GM12892 (cell line): ENCODE measurements at places on chromosomes 13 and 19.

DNA sequence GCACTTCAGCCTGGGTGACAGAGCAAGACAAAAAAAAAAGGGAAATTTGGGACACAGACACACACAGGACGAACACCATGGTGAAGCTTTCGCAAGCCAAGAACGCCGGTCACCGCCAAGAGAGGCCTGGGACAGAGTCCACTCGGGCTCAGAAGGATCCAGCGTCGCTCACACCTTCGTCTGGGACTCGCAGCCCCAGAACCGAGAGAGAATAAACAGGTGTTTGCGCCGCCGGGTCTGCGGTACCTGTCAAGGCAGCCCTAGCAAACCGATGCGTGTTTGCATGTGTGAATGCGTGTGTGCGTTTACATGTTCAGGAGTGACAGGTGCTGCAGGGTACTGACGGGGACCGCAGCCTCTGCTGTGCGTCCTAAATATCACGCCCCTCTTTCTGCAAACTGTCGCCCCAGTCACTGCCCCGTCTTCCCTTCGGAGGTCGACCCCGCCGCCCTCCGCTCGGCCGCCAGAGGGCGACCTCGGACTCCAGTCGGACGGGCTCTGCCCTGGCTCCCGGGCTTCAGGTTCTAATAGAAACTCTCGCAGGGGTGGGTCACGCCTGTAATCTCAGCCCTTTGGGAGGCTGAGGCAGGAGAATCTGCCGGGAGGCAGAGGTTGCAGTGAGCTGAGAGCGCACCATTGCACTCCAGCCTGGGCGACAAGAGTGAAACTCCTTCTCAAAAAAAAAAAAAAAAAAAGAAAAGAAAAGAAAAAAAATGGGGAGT is 11.8 kb upstream of the CSNK1G2 start:
- peak; percentile 95 for DNase-seq

GRCh38 chr13:29421118-29421517 is 174.4 kb downstream of the SLC7A1 start:
- DNase-seq: no peak

DNA sequence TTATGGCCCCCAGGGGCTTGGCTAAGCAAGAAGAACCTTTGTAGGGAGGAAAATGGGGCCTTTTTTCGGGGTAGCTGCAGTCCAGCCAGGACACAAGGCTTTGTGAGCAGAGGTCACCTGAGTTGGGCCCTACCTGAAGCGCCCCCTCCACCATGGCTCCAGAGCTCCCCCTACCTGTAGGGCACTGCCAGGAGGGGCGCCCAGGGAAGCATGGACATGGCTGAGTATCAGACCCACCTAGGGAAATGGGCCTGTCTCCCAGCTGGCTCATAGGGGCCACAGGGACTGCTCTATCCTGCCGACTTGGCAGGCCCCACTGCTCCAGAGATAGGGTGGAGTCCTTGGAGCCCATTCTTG is 9.0 kb upstream of the CEBPA start:
- no peak for DNase-seq

DNA sequence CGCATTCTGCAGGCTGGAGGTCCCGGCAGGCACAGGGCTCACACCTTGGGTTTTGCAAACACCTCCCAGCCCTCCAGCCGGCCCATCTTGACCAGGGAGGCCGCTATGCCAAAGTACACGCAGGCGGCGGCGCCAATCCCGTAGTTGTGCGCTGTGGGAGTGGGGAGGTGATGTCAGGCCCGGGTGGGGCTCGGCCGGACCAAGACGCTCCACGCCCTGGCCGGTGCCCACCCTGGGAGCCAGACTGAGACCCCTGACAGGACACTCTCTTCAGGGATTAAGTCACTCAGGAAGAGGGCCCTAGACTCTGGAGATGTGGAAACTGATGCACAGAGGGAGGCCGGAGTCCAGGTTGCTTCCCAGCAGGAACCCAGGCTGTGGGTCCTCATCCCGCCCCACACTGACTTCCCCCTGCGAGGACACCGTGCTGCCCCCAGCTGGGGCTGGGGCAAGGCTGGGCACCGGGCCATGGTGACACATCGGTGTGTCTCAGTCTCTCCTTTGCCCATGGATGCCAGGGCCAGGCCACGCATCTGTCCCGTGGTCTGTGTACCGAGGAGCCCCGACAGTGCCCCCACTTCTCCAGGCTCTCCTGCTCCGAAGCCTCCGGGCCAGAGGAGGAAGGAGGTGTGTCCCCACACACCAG is 8.8 kb downstream of the NDUFA11 start:
- DNase-seq: no peak

- no peak for DNase-seq
Observed at GRCh38 chr13:114122591-114123211, 9.7 kb downstream of the RASA3 start.

DNA sequence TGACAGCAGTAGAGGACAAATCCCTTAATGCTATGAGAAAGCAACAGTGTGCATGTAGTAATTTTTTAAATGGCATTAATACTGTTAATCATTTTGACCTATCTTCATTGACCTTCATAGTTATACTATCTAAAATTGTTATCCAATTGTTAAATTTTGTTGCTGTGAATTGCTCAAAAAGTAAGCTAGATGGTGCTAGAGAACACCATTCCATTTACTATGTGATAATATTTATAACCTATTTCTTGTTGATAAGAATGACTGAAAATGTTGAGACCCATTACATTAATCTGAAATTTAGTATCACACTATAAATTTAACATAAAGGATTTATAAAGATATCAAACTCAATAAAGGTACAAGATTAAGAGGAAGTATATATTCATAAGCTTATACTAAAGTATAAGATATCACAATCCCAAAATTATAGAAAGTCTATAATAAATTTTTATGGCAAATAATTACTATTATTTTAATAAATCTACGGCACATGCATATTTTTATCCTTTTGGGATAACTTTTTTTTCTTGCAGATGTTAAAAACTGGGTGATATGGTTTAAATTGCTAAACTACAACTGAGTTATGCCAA is 1573.3 kb downstream of the PCDH9 start:
- DNase-seq: no peak

GRCh38 chr19:18245297-18245696 is 19.1 kb upstream of the PDE4C start:
- DNase-seq: no peak

- no peak for DNase-seq
Observed at GRCh38 chr19:16261584-16262368, 62.9 kb upstream of the KLF2 start.

GRCh38 chr13:32334671-32335070 is 19.4 kb downstream of the BRCA2 start:
- no peak for DNase-seq

DNA sequence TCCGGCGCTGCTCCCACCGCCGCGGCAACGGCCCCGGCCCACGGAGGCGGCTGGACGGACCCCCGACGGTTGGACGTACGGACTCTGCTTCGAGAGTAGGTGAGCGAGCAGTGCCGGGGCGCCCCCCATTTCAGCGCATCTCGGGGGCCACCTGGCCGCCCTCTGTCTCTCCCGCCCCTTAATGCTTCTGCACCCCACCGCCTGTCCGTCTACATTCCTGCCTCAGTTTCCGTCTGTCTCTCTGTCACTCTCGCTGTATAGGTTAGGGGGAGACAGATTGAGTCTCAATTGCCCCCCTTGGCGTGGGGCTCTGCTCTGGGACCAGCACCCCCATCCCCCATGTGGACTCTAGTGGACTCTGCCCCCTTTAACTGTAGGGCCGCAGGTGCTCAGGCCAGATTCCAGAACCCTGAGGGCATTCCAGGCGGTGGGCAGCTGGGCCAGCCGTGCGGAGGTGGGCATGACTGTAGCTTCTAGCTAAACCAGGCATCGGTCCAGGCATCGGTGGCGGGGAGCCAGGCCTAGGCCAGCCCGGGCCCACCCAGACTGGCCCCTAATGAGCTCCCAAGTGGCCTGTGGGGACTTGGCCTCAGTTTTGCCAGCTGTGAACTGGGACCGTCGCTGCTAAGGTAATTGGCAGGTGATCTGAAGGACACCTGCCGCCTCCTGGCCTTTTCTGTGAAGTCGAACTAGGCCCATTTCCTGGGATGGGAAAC is 373 bp downstream of the TNFAIP8L1 start:
- DNase-seq: no peak

DNA sequence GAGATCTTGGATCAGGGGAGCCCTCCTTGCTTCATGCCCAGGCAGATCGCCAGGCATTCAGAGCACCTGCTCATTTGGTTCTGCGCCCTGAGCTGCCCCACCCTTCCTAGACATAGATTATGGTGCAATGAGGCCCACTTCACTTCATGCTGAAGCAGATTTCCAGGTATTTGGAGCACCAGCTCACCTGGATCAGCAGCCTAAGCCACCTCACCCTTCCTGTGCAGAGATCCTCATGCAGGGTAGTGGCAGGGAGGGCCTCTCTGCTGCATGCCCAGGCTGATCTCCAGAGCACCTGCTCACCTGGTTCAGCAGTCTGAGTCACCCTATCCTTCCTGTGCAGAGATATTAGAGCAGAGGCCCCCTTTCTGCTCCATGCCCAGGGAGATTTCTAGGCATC is 1966.1 kb downstream of the PCDH9 start:
- DNase-seq: no peak

DNA sequence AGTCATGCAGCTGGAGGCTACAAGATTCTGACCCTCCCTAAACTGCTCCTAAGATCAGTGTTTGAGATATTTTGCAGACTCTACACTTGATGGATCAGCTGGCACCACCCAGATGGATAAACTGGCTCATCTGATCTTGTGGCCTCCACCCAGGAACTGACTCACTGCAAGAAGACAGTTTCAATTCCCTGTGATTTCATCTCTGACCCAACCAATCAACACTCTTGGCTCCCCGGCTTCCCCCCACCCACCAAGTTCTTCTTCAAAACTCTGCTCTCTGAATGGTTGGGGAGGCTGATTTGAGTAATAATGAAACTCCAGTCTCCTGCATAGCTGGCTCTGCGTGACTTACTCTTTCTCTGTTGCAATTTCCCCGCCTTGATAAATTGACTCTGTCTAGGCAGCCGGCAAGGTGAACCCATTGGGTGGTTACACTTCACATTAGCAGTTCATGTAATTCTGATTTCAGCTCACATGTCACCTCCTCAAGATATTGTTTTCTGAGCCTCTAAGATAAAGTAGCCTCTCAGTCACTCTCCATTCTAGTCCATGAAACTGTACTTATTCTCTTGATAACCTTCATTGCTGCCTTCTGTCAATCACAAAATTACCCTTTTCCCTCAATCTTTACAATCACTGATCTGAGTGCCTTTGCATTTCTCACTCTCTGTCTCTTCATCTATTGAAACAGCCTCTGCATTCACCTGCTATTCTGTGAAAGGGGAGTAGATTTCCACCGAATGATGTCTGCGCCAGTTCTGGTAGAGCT is 9.9 kb upstream of the FPR3 start:
- no peak for DNase-seq

- DNase-seq: no peak
Observed at GRCh38 chr13:101714195-101714594, 261.7 kb downstream of the ITGBL1 start.

GRCh38 chr13:105213512-105213911 is 1322.0 kb downstream of the EFNB2 start:
- DNase-seq: no peak

GRCh38 chr19:6216996-6217751 is 62.6 kb downstream of the MLLT1 start:
- DNase-seq: peak; percentile 22

GRCh38 chr13:39942552-39943273 is 287.3 kb downstream of the COG6 start:
- DNase-seq: peak; percentile 36

DNA sequence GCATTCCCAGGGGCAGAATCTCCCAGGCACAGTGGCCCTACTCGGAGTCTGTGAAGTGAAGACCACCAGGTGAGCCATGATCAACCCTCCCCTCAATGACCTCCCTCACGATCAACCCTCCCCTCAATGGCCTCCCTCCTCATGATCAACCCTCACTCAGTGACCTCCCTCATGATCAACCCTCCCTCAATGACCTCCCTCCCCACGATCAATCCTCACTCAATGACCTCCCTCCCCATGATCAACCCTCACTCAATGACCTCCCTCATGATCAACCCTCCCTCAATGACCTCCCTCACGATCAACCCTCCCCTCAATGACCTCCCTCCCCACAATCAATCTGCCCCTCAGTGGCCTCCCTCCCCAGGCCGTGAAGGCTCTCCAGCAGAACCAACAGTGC is 32.1 kb downstream of the SBNO2 start:
- no peak for DNase-seq
